ENCODE measurements at places on chromosomes 1 and 21.

- no peak for DNase-seq
These were observed 46.7 kb upstream of the RABGAP1L start for GRCh38 chr1:174112489-174113162.

DNA sequence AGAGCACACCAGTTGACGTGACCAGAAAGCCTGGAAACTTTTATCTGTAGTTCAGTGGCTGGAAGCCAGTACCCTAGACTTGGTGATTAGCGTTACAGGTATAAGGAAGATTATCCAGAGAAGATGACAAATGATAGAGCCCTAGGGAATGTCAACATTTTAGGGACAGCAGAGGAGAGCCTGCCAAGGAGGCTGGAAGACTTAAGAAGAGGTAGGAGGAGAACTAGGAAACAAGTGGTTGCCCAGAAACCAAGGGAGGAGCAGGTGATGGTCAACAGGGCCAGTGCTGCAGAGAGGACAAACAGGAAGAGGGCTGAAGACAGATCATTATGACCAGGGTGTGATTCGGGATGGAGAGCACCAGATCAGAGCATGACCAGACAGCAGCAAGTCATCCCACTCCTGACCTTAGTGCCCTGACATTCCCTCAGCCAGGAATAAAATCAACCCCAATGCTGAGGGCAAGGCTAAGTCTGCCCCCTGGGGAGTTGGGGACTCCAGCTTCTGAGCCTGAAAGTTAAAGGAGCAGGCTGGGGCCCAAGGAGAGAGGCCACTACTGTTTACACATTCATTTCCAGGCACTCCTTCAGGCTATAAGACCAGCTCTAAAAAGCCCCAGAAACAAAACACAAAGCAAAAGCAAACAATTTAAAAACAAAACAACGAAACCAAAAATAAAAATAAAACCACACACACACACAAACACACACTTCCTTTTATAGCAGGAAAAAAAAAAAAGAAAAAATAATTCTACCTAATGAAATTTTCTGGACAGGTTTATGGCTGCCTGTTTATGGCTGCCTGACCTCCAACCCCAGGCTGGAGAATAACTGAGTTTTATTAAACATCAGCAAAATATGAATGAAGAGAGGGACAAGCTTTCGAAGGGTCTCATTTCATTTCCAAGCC lies 48.6 kb upstream of the LRRC52 start:
- DNase-seq, result no peak

- no peak for DNase-seq
These were observed 104.8 kb upstream of the IPO9 start for GRCh38 chr1:201724039-201724765.

GRCh38 chr21:36028127-36029069 lies 31.9 kb downstream of the SETD4 start:
- DNase-seq, result peak; percentile 14

DNA sequence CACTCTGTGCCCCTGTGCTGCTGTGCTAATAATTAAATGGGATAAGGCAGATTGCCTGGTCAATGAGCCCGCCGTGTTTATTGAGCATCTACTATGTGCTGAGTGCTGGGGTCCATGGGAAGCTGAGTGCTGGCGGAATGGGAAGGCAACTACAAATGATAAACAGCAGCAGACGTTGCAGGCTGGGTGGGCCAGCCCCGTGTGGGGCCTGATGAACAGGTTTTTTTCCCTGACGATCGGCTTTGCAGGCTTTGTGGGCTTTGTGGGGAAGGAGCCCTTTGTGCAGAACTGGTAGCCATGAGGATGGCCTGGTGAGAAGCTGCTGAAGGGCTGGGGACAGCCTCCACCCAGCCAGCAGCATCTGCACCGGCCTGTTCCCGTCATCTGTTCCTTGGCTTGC lies 3.5 kb downstream of the PDE9A start:
- DNase-seq, result no peak

GRCh38 chr1:47753808-47754207 lies 243.4 kb downstream of the TRABD2B start:
- no peak for DNase-seq

- no peak for DNase-seq
These were observed 883 bp downstream of the SLC66A1 start for GRCh38 chr1:19312782-19313635.

DNA sequence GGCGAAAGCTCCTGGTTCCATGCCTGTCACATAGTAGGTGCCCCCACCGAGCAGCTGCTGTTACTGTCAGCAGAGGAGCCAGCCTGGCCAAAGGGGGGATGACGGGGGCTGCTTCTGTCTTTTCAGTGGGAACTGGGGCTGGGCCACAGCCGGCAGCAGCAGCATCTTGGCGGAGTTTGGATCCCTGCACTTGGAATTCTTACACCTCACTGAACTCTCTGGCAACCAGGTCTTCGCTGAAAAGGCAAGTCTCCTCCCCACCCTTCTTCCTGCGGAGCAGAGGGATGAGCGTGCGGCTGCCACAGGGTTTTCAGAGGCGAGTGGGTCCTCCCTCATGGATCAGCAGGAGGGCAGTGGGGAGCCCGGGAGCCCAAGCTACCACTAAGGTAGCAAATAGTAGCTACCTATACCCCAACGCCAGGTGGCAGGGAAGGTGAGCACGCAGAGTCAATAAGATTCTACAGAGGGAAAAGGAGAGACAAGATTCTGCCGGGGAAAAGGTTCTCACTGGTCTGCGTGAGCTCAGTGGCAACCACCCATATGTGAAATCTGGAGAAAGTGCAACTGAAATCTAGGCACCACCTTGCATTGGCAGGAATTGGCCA lies 41.4 kb upstream of the SELENON start:
- DNase-seq, result no peak

DNA sequence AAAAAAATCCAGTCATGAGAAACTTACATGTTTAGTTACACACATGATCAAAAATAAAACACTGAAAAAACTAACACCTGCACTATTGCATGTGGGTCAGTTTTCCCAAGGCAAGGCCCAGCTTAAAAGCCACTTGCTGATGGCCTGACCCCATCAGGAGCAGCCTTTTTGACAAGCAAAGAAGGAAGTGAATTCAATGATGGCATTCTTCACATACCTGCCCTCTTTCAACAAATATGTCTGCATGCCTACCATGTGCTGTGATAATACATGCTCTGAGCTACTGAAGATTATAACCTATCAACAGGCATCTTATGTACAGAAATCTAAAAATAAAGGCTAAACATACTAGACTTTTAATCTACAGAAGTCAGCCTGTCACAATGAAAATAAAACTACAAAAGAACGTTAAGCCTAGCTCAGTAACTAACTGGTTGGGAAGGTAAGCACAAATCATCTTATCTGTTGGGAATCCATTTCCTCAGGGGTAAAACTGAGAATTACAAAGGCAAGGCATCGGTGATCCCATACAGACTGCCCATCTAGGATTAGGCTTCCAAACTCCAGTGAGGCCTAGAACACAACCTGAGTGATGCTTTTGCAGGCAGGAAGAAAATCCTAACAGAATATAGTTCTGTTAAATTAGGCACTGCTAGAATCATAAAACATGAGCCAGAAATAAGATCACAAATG lies 14.5 kb downstream of the SORT1 start:
- DNase-seq, result no peak

- no peak for DNase-seq
These were observed 113.0 kb upstream of the NR5A2 start for GRCh38 chr1:199914546-199914945.

GRCh38 chr1:147808025-147808424 lies 47.6 kb upstream of the GJA5 start:
- DNase-seq, result no peak

DNA sequence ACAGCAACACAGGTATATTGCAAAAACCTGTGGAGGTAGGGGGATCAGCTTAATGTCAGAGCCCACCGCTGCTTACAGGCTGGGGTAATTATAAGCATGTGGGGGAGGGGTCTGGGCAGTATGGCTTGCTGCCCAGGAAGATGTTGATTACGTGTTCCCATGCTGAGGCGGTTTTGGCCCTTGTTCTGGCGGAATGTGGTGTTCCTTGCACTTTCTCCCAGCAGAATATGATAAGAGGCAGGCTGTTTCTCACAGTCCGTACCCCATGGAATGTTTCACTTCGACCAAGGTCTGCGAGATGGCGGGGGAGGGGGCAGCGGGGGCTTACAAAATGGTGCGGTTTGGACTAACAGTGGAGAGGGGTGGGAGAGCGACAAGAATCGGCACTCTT lies 9.8 kb upstream of the HPCAL4 start:
- peak; percentile 51 for DNase-seq

DNA sequence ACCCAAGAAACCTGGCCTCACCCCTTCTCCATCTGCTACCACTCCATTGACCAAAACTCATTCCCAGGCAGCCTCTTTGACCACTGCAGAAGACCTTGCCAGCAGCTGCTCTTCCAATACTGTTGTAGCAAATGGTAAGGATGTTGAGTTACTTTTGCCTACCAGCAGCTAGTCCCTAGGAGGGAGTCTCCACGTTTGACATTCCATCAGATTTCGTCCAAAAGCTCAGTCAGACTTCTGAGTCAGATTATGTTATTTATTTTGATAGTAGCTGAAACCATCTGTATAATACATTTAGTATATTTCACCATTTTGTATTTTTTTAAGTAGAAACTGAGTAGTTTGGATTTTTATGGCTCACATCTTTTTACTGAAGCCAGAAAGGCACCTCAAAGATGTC lies 51.5 kb upstream of the WNT2B start:
- DNase-seq, result no peak

GRCh38 chr1:232382671-232383070 lies 247.3 kb downstream of the SIPA1L2 start:
- no peak for DNase-seq

DNA sequence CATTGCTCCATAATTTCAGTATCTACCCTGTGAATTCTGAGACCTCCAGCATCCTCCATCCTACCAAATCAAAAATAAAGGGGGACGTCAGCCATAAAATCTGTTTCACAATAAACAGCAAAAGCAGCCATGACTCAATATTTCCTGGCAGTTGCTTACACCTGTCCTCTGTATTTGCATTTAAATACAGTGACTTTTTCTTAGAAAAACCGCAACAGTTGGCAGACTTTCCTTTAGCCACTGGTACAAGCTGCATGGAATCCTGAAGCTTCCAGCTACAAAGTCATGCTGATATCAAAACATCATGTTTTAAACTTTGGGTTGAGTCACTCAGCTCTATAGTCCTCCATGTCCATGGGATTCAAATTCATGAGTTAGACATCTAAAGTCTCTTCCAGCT lies 278.0 kb upstream of the KAZN start:
- DNase-seq, result no peak

GRCh38 chr1:233444484-233444883 lies 117.0 kb downstream of the MAP3K21 start:
- no peak for DNase-seq

DNA sequence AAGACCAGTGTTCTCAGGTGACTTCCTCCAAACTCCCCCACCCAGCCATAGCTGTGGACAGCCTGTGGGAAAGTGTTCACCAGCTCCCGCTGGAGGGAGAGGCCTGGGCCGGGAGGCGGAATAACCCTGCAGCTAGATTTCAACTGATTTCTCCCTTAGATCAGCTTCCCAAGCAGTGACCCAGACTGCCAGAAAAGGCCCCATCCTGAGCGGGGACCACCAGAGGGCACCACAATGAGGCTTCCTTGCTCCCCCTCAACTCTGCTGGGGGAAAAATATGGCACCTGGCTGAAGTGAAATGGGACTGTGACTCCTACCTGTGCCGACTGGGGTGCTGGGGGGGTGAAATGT lies 50.8 kb downstream of the RHBG start:
- no peak for DNase-seq

DNA sequence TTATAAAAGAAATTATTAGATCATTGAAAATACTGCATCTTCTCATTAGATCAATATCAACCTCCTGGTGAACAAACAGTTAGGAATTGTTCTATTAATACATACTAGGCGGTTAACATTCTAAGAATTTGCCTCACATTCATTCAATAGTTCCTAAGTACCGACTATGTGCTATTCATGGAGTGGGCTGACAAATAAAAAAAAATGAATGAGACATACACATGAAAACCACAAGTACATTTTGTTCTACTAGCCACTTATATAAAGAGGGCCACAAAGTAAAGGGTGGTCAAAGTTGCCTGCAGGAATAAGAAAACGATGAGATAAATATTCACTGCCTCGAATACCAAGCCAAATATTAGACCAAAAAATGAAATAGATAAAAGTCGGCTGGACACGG lies 294.4 kb downstream of the SDCCAG8 start:
- DNase-seq, result no peak

DNA sequence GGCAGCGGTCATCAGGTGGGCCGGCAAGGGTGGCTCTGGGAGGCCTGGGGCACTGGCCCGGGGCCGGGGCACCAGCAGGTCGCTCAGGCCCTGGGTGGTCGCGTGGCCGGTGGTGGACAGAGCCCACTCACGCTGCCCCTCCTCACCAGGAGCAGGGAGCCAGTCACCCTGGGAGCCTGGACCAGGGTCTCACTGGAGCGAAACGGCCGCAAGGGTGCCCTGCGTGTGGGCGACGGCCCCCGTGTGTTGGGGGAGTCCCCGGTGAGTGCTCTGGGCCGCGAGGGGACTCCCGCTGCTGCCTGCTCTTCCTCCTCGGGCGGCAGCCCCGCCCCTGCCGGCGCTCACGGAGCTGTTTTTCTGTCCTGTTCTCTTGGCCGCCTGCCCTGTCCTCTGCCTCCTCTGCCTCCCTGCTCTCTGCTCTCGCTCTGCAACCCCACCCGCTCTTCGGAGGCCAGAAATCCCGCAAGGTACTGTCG lies 23.5 kb downstream of the RNF223 start:
- no peak for DNase-seq

- DNase-seq, result no peak
These were observed 35.9 kb downstream of the FCER1A start for GRCh38 chr1:159338018-159338417.

- peak; percentile 39 for DNase-seq
These were observed 1.2 kb downstream of the HHIPL2 start for GRCh38 chr1:222546548-222547259.

DNA sequence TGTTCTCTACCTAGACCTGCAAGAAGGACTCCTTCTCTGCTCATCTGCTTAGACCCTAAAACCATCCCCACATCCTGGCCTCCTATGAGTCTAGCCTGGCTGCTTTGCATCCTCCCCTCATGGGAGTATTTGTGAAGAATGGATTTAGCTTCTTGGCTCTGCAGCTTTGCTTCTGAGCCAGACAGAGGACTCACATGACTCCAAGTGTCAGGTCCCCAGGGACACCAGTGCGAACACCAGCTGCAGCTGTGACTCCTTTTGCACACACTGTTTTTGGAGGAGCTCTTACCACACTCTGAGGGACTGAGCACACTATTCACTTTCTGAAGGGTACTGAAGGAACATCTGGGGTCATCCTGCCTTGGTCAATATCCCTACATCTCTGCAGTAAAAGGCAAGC lies 131.8 kb upstream of the SGIP1 start:
- DNase-seq, result no peak
